ENCODE measurements at places on chromosomes 6 and 20.

- no peak for DNase-seq
These were observed 83.0 kb upstream of the ELOVL5 start for GRCh38 chr6:53431704-53432103.

GRCh38 chr6:113860181-113860955, 3.2 kb downstream of the MARCKS start:
- DNase-seq: no peak

DNA sequence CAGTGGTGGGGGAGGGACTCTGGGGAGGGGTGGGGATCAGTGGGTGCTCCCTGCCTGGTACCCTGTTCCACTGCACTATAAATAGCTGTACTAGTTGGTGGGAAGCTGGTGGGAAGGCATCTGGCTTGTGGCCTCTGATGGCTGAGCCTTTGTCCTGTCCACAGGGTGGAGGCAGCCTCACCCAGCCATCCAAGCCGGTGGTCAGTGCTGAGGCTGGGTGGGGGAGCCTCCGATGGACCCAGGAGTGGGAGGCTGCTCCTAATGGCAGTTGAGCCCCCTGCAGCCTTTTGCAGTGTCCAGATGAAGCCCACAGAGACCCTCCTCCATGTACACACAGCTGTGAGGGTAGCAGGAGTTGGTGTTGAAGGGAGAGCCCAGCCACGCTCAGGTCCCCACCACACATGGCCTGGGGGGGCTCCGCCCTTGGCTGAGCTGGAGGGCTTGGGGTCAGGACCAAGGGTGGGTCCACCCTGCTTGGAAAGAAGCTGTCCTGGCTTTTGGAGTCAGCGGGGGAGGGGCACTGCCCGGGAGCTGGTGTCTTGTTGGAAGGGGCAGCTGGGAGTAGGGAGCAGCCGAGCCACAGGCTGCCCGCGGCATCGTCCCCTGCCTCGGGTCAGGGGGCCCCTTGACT, 2.5 kb downstream of the PPDPF start:
- no peak for DNase-seq

- DNase-seq: no peak
These were observed 40.7 kb downstream of the MAP3K5 start for GRCh38 chr6:136751522-136751956.

DNA sequence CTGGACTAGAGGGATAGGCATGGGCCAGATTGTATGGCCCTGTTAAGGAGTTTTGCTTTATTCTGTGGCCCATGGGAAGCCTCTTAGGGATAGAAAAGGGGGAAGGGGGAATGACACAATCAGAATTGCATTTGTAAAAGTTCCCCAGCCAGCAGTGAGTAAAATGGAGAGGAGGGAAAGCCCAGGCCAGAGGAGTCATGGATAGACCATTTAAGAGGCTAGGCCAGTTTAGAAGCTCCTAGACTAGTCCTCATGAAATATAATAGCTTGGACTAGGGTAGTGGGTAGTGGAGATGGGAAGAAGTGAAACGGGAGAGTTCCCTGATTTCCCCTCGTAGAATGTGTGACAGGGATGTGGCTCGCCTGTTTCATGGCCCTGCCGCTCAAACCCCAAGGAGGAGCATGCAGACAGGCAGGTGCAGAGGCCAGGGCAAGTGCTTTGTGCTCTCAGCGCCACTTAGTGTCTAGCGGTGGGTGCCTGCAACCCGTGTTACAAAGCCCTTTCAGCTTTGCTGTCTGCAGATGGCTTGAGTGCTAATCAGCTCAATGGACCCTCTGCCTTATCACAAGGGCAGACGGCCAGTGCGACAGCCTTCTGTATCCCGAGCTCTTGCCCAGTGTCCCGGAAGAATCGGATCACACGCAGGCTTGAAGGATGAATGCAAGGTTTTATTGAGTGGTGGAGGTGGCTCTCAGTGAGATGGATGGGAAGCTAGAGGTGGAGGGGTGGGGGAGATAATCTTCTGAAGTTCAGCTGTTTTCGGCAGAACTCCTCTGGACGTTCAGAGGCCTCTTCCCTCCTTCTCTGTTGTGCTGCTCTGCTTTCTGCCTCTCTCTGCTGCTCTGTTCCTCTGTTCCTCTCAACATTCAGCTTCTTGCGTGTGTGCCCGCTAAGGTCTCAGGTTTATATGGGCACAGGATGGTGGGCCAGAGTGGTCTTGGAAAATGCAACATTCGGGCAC, 141.1 kb downstream of the CEP57L1 start:
- DNase-seq: no peak
